NCI-H446 (cell line): ENCODE measurements at places on chromosomes 3 and 15.

DNA sequence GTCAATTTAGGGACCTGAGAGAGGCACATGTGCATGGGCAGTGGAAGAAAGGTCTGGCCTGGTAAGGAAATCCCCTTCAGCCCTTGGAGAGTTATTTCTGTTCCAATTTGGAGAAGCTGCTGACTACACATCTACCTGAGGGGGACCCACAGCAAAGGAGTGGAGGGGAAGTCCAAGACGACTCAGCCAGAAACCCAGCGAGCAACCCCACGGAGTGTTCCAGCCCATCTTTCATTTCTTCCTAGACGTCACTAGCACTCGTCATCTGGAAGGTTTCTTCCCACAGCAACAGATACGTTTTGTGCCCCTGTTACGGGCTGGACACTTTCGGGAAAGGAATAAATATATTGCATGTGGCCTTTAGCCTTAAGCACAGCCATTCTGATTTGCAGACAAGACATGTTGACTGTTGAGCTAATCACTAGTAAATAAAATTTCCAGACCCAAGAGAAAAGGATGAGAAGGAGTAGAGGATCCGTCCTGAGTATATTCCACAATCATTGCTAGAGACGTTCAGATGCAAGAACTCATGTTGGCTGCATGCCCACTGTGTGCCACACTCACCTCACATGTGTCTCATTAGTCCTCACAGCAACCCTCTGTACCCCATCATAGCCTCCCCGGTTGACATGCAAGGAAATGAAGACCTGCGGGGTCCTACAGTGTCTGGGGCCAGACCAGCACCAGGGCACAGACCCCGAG lies 7.8 kb upstream of the FAM174B start:
- DNase-seq: no peak

GRCh38 chr15:84079885-84080777 lies 155.4 kb upstream of the GOLGA6L4 start:
- DNase-seq: no peak

DNA sequence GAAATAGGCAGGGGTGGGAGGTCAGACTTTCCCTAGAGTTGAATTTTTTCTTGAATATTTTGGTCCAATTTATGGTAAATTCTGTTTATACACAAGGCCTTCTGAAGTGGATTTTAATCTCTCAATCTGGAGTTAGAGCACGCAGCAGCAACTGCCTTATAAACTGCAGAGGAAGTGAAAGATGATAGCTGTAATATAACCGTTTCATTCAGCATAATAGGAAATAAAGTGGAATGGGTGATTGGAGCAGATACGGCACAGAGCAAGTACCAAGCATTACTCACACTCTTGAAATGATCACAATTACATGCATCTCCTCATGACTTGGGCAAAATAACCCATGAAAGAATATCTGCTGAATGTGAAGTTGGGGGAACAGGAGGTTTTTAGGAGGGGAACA lies 106.8 kb downstream of the ARRDC4 start:
- no peak for DNase-seq

DNA sequence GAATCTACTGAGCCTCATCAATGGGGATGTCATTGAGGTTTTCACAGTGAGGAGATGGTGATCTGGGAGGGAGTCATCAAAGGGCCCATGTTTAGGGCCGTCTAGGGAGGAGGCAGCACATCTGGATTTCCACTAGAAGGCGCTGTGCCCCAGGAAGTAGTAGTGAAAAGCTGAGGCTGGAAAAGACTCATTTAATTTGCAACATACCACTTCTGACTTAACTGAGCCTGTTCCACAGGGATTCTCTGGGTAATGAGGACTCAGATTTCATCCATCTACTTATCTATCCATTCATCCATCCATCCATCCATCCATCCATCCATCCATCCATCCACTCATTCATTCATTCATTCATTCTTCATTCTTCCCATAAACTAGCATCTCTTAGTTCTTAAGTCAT lies 17.4 kb upstream of the SHF start:
- peak; percentile 8 for DNase-seq

- peak; percentile 4 for DNase-seq
Measured at GRCh38 chr15:25268166-25268565, 170.7 kb downstream of the UBE3A start.

GRCh38 chr15:25065876-25066275 lies 111.1 kb downstream of the SNRPN start:
- no peak for DNase-seq

GRCh38 chr15:27746401-27746955 lies 352.6 kb downstream of the OCA2 start:
- DNase-seq: no peak

- no peak for DNase-seq
Measured at GRCh38 chr3:66449411-66449974, 51.3 kb downstream of the LRIG1 start.

- DNase-seq: no peak
Measured at GRCh38 chr15:86373147-86373546, 293.5 kb downstream of the AGBL1 start.

DNA sequence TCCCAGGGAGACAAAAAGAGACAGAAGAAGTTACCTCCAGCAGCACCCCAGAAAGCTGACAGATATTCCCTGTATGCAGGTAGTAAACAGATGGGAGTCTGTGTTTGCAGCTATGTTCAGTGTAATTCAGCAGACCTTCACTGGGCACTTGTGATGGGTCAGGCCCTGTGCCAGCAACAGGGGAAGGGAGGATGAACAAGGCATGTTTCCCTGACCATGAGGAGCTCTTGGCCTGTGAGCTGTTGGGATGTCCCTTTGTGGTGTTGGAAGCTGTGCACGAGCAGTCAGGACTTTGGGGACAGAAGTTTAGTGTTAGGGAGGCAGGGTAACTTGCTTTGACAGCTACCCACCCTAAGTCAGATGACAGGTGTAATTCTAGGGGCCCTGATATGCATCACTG lies 106.0 kb upstream of the TRIM42 start:
- peak; percentile 44 for DNase-seq

GRCh38 chr3:103617961-103618360 lies 1183.1 kb downstream of the ZPLD1 start:
- no peak for DNase-seq
